Activated T-helper 17 cell treated with anti-CD3 and anti-CD28 coated beads, Interleukin-2, amount 50 U/mL, for 72 hours (primary cell): ENCODE measurements at places on chromosomes 3 and 15.

DNA sequence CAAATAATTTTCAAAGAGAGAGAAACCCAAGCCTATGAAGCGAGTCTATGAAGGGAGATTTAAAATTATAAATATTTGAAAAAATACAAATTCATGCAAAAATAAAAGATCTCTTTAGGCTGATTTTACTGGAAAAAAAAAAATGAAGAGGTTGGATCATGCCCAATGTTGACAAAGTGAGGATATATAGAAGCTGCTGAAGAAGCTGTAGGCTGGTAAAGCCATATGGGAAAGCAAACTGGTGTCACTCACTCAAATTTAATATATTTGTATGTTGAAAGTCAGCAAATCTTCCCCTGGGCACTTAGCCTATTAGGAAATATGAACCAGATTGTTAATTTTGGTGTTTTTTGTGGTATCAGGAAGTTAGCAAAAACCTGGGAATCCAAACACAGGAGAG, 61.8 kb upstream of the BCHE start:
- no peak for ATAC-seq

GRCh38 chr15:83565138-83565537, 88.8 kb upstream of the ADAMTSL3 start:
- no peak for ATAC-seq

GRCh38 chr3:55661141-55661540, 174.0 kb upstream of the WNT5A start:
- no peak for ATAC-seq

DNA sequence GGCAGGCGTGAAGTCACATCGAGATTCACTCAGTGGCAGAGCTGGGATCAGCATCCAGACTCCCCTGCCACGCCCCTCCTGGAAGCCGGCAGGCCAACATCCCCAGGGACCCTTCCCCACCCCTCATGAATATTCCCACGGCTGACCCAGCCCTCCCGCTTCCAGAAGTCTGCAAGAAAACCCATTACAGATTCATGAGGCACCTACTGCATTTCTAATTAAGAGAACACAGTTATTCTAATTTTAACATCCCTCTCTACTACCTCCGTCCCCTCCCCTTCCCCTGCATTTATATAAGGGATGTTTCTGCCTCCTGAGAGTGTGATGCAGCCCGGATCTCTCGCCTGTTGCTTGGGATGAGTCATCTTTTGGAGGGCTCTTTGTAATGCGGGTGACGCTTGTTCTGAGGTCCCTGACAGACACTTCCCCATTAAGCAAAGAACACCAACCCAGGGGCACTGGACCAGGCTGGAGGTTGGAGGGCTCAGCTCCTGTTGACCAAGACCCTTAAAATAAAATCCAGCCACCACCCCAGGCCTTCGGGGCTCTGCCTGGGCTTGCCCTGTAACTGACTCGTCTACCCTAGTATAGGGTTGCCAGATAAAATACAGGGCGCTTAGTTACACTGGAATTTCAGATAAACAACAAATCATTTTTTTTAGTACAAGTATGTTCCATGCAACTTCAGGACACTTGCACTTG, 118.7 kb downstream of the NUP210 start:
- peak; percentile 65 for ATAC-seq

DNA sequence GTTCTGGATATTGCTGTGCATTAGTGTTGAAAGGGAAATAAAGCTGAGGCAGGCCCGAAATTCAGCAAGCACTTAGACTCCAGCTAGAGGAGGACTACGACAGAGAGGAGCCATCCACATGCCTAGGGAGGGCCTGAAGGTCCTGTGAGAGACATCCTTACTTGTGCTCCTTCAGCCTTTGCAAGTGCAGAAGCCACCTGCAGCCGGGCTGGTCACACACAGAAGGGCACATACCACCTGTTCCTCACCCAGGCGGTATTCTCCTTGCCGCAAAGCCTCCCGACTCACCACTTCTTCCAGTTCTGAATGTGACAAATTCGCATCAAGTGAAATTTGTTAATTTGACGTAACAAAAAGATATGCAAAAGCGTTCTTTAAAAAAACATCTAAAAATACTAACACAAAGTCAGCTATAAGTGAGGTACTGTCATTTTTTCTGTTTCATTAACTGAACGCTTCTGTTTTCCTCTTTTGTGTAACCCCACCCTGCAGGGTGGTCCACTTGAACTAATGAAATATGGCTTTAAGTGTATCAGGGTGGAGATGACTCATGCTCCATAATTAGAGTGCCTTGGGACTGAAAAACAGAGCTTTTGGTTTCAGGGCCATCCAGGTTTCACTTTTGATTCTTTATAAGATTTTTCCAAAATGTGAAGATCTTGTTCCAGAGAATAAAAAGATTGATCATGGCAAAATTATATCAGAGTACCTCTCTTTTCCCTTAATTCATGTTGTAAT, 467.9 kb upstream of the ATP11B start:
- no peak for ATAC-seq

- ATAC-seq = peak; percentile 91
Observed at GRCh38 chr3:112405845-112406244, 72.9 kb downstream of the CD200 start.

DNA sequence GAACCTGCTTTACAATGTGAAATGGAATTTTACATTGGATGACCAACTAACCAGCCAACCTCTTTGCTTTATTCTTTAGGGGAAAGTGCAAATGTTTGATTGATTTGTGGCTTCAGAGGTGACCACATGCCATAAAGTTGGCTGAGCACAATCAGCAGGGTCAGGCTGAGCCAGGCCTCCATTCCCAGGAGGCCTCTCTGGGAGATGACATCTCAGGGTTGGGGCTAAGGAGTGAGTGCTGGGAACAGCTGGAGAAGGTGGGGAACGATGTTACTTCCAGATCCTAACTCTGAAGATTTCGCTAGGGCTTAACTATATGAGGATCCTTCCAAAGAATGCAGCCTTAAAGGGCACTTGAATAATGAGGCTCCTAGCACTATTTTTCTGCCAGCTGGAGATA, 131.7 kb downstream of the ATP10A start:
- no peak for ATAC-seq

GRCh38 chr3:174016186-174016585, 618.6 kb downstream of the NLGN1 start:
- no peak for ATAC-seq
